Activated CD4-positive, CD25-positive, alpha-beta regulatory T cell (primary cell): ENCODE measurements at places on chromosomes 6 and 20.

GRCh38 chr6:125962900-125963497 lies 6.4 kb downstream of the HINT3 start:
- no peak for DNase-seq

- no peak for DNase-seq
These were observed 25.5 kb downstream of the BANF2 start for GRCh38 chr20:17725094-17725835.

- DNase-seq, result no peak
These were observed 17.4 kb upstream of the PRDM13 start for GRCh38 chr6:99589290-99589672.

DNA sequence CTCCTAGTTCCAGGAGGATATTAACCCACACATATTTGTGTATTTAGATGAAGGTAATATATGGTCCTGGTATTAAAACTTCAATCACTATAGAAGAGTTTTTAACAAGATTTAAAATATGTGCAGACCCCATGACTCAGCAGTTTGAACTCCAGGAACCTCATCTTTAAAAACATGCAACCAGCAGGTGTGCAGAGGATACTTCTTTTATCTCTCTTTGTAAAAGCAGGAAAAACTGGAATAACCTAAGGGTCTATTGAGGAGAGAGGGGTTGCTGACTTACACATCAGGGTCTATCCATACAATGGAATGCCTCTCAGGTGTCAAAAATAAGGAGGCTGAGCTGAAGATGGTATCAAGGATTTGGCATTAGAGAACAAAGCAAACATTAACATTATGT lies 36.9 kb upstream of the TFAP2C start:
- DNase-seq, result no peak

- no peak for DNase-seq
These were observed 468.2 kb downstream of the PKHD1 start for GRCh38 chr6:51619042-51619799.

DNA sequence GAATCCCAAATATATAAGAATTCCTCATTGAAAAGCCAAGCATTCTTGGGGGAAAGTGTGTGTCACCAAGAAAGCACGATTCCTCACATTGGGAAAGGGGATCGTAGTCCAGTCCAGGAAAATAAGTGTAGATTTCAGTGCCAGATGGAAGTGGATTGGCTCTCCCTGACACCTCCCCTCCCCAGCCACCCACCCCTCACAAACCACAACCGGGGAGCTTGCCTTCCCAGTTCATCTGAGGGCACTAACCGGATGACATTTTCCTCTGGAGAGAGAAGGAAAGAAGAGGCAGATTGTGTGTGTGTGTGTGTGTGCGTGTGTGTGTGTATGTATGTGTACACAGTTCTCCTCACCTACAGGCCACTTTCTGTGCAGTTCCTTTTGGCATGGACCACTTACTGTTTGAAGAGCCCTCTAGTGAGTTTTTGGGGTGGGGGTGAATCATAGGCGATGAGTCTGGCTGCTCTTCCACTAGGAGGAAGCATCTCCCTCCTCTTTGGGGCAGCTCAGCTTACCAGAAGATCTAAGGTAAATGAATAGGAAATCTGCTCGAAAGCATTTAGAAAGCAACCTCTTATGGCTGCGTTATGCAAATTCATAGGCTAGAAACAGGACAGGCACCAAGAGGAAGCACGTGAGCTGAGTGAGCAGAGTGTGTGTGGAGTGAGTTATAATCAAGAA lies 20.8 kb downstream of the DAAM2 start:
- DNase-seq, result no peak

GRCh38 chr6:150139533-150139932 lies 3.3 kb upstream of the PPP1R14C start:
- DNase-seq, result no peak

- no peak for DNase-seq
These were observed 868.3 kb downstream of the EYS start for GRCh38 chr6:64838726-64839125.

GRCh38 chr6:4582506-4583417 lies 193.4 kb upstream of the CDYL start:
- DNase-seq, result no peak

GRCh38 chr20:2108498-2108897 lies 6.9 kb downstream of the STK35 start:
- DNase-seq, result no peak

GRCh38 chr20:60695226-60696000 lies 556.6 kb upstream of the CDH4 start:
- DNase-seq, result no peak

GRCh38 chr6:136624347-136624746 lies 74.1 kb upstream of the MAP7 start:
- DNase-seq, result no peak

- no peak for DNase-seq
These were observed 33.8 kb downstream of the NHLRC1 start for GRCh38 chr6:18088419-18089296.

GRCh38 chr6:32151181-32151862 lies 417 bp downstream of the PRRT1 start:
- DNase-seq, result no peak

DNA sequence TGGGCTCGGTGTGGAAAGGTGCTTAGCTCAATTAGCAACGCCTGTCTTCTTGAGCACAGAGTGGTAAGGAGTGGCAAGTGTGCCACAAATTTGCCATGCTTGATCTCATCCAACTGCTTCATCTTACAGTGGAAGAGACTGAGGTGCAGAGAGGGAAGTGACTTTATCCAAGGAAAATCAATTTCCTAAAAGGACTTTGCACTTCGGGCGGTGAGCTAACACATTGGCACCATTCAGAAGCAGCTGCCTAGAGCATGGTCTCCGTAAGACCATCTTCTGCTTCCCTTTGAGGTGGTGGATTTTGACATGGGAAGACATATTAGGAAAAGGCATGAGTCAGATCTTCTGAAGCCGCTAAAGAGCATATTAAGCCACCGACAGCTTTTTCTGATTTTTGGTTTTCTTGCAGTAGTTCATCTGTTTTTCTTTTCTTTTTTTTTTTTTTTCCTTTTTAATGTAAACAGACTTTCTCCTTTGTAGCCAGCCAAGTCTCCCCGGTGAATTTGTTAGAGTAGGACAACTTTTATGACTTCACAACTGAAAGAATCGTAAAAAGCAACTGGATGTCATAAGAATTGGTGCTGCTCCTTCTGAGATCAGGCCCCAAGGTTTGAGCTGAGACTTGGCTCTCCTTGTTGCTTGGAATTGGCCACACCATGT lies 273.2 kb downstream of the CDC5L start:
- DNase-seq, result no peak

GRCh38 chr6:124400261-124400999 lies 561.8 kb upstream of the RNF217 start:
- DNase-seq, result no peak

DNA sequence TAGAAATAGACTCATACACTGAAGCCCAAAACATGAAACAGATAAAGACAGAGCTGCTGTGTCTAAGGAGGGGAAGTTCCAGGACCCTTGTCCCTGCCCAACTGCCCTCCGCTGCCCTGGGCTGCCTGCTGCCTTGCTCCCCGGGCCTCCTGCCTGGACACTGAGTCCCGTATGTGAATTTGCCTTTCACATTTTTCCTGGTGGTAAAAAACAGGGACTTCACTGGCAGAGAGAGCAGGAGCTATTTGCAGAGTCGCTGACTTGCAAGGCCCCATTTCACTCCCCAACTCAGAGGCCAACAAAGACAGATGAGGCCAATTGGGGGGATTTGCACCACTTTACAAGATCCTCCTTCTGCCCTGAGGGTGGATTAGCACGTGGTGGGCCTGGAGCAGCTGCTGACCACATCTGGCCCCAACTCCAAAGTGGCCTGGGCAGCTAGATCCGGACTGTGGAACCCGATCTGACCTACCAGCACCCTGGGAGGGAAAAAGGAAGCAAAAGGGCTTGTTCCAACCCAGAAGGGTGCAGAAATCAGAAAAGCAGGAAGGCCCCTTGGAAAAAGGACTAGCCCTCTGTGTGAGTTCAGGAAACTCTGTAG lies 61.4 kb downstream of the NOL4L start:
- DNase-seq, result no peak

- DNase-seq, result no peak
These were observed 122.7 kb downstream of the AGPAT4 start for GRCh38 chr6:161151059-161151645.

DNA sequence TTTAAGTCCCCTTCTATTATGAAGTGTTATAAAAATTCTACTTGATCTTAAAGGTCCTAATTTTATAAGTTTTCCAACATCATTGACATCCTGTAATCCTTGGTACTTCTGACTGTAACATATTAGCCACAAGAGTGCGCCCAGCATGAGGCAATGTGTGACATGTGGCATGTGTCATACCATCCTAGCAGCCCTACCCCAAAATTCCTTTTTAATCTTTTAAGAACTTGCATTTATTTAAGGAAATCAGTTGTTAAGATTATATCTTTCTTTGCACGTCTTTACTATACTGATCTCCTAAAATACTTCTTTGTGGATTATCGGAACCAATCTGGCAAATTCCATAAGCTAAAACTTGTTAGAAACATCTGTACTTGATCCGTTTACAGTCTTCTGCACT lies 167.1 kb upstream of the SLC24A3 start:
- no peak for DNase-seq

GRCh38 chr6:151585741-151586140 lies 91.9 kb downstream of the CCDC170 start:
- DNase-seq, result no peak
